ENCODE measurements at places on chromosomes 5 and 9. TPM values are rescaled to one million over a fixed set of nuclear protein-coding genes. Genes with fewer than 3 reads are reported as not detected.
A peak's percentile ranks its signal among the peaks of the same experiment; 100 is the strongest.

Gene HAVCR2
- total RNA-seq: 0.17 TPM

DNA sequence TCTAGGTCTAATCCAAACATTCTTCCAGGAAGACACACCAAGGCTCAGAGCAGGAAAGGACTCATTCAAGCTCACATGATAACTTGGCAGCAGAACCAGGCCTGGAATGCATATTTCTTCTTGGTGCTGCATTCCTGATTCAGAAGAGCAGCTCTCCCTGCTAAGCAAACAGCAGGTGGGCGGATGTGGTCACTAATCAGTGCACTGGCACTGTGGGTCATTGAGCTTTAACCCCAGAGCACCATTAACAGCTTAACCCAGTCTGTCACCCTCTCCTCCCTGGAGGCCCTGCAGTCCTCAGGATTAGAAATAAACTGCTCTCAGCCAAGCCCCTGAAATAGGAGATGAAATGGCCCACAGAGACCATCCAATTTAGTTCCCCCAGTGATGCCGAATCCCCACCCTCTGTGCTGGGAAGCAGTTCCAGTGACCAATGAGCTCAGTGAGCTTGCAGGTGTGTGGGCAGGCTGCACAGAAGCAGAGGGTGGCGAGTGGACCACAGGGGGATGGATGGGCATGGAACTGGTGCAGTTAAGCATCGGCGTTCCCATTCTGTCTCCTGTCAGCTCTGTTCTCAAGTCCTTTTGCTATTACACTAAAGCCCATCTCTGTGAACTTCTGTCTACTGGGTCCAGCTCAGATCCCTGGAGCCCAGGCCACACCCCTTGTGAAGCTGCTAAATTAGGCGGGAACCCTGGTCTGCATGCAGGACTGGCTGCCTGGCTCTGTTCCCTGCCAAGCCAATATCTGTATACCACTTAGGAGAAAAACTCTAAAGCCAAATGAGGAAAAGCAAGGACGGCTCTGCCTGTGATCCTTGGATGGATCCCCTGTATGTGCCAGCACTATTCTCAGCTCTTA is 16.6 kb upstream of the MEGF9 start:
- peak; percentile 66 for DNase-seq

Gene BTNL3
- not detected for total RNA-seq

Gene NTRK2
- total RNA-seq: not detected

GRCh38 chr5:68418201-68418600 is 202.6 kb downstream of the PIK3R1 start:
- no peak for DNase-seq

DNA sequence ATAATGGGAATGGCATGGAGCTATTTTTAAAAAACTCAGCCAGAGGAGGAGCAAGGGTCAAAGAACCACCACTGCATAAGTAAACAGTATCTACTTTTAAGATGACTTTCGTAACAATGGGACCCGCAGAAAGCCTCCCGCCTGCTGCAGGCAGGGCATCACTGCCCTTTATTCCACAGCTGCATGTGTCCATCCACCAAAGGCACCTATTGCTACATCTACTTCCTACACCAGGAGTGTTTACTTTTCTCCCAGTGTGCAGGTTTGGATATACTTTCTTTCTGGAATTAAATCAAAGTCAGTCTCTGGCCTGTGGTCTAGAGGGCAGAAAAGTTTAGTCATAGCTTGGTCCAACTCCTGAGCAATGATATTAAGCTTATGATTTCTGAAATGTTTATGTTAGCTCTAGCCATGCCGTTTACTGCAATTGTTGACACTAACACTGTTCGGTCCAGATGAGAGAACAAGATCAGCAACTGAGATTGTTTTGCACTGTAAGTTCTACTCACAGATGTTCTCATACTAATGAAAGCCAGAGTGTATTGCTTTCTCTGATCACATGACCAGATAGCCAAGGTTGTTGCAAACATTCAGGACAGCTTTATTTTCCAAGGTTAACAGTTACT is 391.5 kb downstream of the FGF10 start:
- DNase-seq: no peak

- DNase-seq: peak; percentile 94
Measured at GRCh38 chr5:66850354-66851075, 254.3 kb downstream of the MAST4 start.

Gene FBXL7
- 1.0 TPM for total RNA-seq

Gene PPP3R2
- total RNA-seq: not detected

Gene PCDHB14
- 1.7 TPM for total RNA-seq

GRCh38 chr5:139665626-139666025 is 17.5 kb downstream of the CXXC5 start:
- no peak for DNase-seq

DNA sequence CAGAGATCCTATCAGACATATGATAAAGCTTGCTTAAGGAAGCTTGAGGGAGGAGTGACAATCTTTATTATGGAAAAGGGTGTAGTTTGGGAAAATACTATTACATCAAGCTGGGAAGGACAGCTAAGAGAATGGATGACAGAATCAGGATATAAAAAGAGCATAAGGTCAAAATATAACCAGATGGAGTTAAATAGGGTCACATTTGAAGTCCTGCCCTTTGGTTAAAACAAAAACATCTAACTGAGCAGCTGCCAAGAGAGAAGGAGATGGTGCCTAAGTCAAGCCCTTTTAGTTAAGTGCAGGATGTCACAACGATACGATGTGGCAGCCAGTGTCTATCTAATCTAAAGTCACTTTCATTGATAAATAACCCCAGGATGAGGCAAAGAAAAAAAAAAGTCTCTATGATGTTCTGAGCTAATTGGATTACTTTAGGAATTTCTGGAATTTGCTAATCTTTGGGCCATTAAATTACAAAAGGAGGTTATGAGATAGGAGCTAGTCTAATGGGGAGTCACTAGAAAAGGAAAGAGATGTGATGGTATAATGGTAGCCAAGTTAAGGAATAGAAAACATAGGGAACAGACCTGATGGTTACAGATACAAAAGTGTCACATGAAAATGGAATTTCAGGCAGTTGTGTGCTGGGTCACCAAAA is 365.2 kb downstream of the PDE4D start:
- no peak for DNase-seq

Gene KIAA0825
- total RNA-seq: 0.89 TPM

Gene SPATA31A3
- total RNA-seq: not detected

GRCh38 chr5:113199122-113199905 is 222.7 kb downstream of the DCP2 start:
- DNase-seq: peak; percentile 31

DNA sequence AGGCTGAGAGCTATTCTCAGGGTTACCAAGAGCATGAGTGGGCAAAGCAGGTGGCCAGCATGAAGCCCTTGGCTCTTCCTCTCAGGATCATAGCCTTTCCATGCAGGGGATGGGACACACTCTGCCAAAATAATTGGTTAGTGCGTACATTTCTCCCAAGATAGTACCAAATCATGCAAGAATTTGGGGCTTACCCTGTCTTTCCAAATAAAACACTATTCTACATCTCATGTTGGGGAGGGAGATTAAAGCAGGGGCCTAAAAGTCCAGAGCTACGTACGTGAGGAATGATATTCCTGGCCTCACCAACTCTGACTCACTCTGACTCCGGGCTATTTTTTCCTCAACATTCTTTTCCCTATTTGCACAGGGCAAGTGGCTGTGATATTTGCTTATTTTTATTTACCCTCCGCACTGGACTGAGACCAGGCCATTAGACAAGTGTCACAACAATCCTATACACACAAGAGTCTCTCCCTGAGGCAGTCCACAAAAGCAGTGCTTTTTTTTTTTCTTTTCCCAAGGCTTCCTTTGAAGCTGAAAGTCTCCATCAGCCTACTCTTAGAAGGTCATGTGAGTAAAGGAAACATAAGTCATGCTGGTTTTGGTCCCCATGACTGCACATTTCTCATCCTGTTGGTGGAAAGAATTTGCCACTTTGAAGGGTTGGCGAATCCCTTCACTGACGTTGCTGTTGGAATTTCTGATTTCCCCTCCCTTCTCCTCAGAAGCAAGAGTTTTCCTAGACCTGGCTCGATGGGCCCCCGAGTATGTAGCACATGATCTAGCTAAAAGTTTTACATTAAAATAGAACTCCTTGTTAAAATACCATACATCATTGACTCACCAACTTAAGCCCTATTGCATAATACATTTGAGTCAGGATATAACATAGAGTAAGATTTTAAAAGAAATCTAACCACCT is 40.0 kb downstream of the TMEM252 start:
- no peak for DNase-seq

All from mammary epithelial cell (primary cell).